IMR-90 (cell line): ENCODE measurements at places on chromosomes 16 and 17. TPM values are rescaled to one million over a fixed set of nuclear protein-coding genes. Genes with fewer than 3 reads are reported as not detected.

Gene HEATR9
- polyA plus RNA-seq: not detected in 2 replicates

Gene PALB2
- polyA plus RNA-seq: 3.1 and 4.1 TPM in 2 replicates

Gene XPO6
- 184 and 202 TPM in 2 replicates for polyA plus RNA-seq

Gene CCDC43
- 9.3 and 11.3 TPM in 2 replicates for polyA plus RNA-seq

Gene FNDC8
- polyA plus RNA-seq: not detected in 2 replicates

Gene PRDM7
- polyA plus RNA-seq: not detected in 2 replicates

Gene GPR179
- polyA plus RNA-seq: not detected in 2 replicates

Gene LRRC36
- polyA plus RNA-seq: 0.20 and 0.29 TPM in 2 replicates

Gene LAT
- polyA plus RNA-seq: 7.4 and 7.6 TPM in 2 replicates

Gene CACNG5
- polyA plus RNA-seq: not detected in 2 replicates

Gene C17orf50
- polyA plus RNA-seq: not detected in 2 replicates

Gene TEKT3
- polyA plus RNA-seq: 0.15 and 0.59 TPM in 2 replicates

Gene WNT9B
- not detected in 2 replicates for polyA plus RNA-seq

Gene CDRT4
- 2.7 and 3.7 TPM in 2 replicates for polyA plus RNA-seq

Gene TEX14
- polyA plus RNA-seq: not detected in 2 replicates

Gene ABCA8
- polyA plus RNA-seq: 1.7 and 1.8 TPM in 2 replicates

Gene KPNA2
- polyA plus RNA-seq: 135 and 141 TPM in 2 replicates

Gene SLC47A2
- not detected in 2 replicates for polyA plus RNA-seq

Gene PRSS21
- 0.21 and 0.47 TPM in 2 replicates for polyA plus RNA-seq

Gene DPEP3
- not detected in 2 replicates for polyA plus RNA-seq

Gene CHST6
- polyA plus RNA-seq: 0.12 and 0.19 TPM in 2 replicates
